Germinal center (tissue), 1 donor: ENCODE measurements at places on chromosomes 1 and 21.

DNA sequence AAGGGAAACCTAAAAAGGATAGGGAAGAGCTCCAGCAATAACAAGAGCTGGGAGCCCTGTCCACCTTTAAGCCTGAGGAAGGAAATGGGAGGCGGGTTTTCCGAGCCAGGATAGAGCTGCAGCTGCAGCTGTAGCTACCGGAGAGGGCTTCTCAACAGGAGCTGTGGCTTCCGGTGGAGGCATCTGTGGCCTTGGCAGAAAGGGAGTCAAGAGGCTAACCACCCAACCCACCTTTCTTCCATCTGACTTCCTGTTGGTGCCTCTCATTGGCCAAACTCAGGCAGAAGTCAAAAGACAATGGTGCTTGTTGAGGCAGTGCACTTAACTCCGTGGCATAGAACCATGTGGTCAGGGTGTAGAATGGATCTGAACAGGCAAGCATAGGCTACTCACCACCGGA is 313.1 kb upstream of the DAB1 start:
- DNase-seq, result no peak

DNA sequence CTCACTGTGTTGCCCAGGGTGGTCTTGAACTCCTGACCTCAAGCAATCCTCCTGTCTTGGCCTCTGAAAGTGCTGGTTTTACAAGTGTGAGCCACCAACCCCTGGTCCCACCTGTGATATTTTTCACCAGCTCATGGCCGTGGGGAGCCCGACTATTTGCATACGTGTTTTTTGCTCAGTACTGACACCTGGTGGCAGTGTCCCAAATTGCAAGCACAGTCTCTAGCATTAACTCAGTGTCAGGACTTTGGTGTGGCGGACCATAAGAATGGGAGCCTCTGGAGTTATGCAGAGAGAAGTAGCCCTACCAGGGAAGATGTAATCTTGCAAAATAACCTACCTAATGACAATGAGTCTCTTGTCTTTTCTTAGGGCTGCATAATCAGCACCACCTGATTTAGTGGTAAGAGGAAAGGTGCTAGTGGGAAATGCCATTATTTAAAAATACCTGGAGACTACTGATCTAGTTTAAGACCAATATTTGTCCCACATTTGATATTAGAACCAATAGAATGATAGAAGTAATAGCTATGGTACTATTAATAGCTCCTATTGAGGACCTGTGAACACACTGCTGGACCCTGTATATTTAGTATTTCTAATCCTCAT is 305.4 kb downstream of the DISC1 start:
- DNase-seq, result peak; percentile 24

GRCh38 chr1:234912548-234913277 is 215.9 kb downstream of the TOMM20 start:
- no peak for DNase-seq

DNA sequence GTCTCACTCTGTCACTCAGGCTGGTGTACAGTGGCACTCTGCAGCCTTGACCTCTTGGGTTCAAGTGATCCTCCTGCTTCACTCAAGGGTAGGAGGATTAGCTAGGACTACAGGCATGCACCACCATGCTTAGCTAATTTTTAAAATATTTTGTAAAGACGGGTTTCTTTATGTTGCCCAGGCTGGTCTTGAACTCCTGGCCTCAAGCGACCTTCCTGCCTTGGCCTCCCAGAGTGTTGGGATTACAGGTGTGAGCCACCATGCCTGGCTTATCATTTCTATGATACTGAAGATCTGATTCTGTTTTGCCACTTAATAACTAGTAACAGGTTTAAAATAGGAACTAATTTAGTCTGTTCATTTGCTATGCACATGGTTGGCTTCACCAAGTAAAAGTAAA is 33.6 kb downstream of the GNAI3 start:
- no peak for DNase-seq

DNA sequence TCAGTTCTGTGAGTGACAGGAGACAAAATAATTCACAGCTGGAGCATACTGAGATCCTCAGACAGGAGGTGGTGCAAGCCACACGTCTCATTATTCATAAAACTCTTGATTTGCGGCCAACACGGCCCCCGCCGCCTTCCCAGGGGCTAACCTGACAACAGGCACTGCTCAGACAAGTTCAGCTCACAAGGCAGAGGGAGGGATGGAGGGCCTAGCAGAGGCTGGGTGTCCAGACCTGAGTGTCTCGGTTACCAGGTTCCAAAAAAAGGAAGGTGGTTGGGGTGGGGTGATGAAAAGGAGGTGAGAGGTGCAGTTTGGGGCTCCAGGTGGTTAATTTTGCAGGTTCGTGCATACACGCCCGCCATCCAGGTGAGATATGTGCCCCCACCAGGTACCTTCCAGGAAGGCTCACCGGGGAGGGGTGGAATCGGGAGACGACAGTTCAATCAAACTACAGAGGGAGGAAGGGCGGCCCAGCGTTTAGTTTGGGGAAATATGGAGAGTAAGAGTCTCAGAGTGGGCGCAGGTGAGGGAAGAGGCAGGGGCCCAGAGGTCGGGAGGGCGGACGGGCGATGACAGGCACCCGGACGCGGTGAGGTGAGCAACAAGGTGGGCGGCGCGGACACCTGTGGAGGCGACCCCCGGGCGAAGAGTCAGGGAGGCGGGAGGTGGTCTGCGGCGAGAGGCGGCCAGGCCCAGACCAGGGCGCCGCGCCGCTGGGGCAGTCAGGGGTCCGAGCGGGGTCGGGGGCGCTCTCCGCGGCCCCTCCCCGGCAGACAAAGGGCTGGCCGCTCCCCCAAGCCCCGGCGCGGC is 629 bp downstream of the CTNNBIP1 start:
- DNase-seq, result peak; percentile 20

GRCh38 chr1:112633628-112634027 is 14.0 kb downstream of the CAPZA1 start:
- no peak for DNase-seq
